ENCODE measurements at places on chromosomes 2 and 18. TPM values are rescaled to one million over a fixed set of nuclear protein-coding genes. Genes with fewer than 3 reads are reported as not detected.
A peak's percentile ranks its signal among the peaks of the same experiment; 100 is the strongest.

- H3K36me3 ChIP-seq: no peaks in the 10 kb centered on the region
- no peak overlapping the region for H3K27ac ChIP-seq
- no peak overlapping the region for H3K4me3 ChIP-seq
- H3K27me3 ChIP-seq: no peaks in the 10 kb centered on the region
- H3K4me1 ChIP-seq: no peaks in the 10 kb centered on the region
Measured at GRCh38 chr2:60000686-60001085, 552.8 kb downstream of the BCL11A start.

Gene MARCHF4
- total RNA-seq: 14.5 TPM

Gene EPB41L3
- total RNA-seq: 19.2 TPM

- no peak overlapping the region for H3K27ac ChIP-seq
- no peaks in the 10 kb centered on the region for H3K27me3 ChIP-seq
- peak; percentile 20 for DNase-seq
Measured at GRCh38 chr2:121579309-121579708, 48.6 kb downstream of the RNU4ATAC start.

DNA sequence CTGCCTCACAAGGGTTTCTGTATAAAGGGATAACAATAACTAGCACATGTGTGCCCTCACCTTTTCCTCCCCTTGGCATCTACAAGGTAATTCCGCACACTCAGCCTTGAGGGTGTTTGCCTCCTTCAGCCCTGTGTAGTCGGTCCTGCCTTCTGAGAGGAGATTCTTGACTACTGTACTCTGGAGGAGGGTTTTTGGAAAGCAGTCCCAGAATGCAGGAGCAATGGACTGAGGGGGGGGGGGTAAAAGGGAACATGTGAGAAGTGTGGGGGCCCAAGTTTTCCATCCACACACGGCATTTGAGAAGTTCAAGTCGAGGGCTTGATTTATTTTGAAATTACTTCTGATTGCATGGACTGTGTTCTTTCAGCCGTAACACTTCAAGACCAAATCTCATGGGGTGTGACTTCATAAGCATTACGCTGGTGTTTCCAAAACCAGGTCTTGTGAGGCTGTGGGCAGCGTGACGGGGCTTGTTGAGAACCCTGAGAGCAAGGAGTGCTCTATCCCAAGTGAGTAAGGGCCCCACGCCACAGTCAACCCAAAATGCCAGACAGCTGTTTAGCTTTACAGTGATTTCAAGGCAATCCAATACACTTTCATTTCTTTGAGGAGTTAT lies 198.7 kb upstream of the MEIS1 start:
- H3K36me3 ChIP-seq: no peaks in the 10 kb centered on the region
- no peak overlapping the region for H3K27ac ChIP-seq
- H3K4me3 ChIP-seq: no peak overlapping the region
- H3K4me1 ChIP-seq: no peaks in the 10 kb centered on the region
- peaks cover 10% of the 10 kb centered on the region for H3K27me3 ChIP-seq

Measured in GM23248 (cell line).